Hematopoietic multipotent progenitor cell treated with erythropoietin and hydrocortisone succinate and interleukin-3 and kit ligand, for 8 days (in vitro differentiated cells): ENCODE measurements at places on chromosomes 1 and 21.

DNA sequence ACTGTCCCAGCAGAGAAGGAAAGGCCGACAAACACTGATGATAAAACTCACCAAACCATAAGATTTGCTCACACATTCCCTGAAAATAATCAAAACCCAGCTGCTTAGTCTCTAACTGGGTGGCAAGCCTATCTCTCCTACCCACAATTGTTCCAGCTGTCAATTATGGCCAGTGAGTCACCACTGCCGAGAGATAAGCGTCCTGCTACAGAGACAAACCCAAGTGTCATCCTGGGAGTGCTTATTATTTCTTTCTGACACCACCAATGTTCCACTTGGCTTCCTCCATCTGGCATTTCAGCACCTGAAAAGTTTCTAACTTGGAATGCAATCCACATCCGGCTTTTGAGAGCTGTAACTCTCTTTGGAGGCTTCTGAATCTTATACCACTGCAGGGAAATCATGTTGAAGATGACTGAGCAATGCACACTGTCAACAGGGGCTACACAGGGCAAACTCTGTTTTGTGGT is 51.5 kb upstream of the VAV3 start:
- peak; percentile 97 for DNase-seq

- DNase-seq, result peak; percentile 12
Observed at GRCh38 chr1:6234502-6235295, 1.1 kb downstream of the ICMT start.

GRCh38 chr1:50724626-50725286 is 235.3 kb downstream of the FAF1 start:
- DNase-seq, result no peak

GRCh38 chr1:239387304-239388158 is 1.2 kb downstream of the CHRM3 start:
- DNase-seq, result no peak

GRCh38 chr1:36975642-36976041 is 58.7 kb downstream of the GRIK3 start:
- no peak for DNase-seq

DNA sequence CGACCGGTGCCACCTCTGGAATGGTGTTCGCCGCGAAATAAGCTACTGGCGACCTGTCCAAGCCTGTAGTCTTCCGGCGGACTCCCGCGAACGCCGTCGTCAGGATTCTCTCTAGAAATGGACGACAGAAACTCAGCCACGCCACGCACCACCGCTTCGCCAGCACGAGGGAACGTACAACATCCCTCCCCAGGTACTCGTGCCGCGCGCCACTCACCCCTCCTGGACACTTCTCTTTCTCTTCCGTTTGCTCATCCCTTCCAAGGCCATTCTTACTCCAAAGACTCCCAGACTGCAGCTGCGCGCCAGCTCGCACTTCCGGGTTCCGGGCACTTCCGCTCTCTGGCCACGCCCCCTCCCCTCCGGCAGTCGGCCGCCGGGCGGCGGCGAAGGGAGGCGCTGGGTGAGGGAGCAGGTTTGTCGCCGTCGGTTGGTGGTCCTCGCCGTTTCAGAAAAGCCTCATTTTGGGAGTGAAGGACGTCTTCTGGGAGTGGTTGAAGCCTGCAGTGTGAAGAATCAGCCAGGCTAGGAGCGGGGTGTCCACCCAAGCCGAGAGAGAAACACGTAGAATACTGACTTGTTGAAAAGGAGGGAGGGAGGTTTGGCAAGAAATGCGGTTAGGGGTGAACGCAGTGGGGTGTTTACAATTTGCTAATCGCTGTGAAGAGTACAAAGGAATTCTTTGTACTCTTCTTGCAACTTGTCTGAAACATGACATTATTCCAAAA is at the start of gene RBM34:
RBM34 (minus strand) TSS at position 294 of the 728 bp plus-strand sequence; CDS start at position 270, 24 bp downstream.
- DNase-seq, result peak; percentile 90

GRCh38 chr21:38988509-38989378 is 183.0 kb downstream of the ETS2 start:
- DNase-seq, result no peak

- DNase-seq, result no peak
Observed at GRCh38 chr1:184157394-184157742, 105.8 kb downstream of the TSEN15 start.
